ENCODE measurements at places on chromosomes 3 and 15.

- peaks cover 10% of the 10 kb centered on the region for H3K36me3 ChIP-seq
- no peak overlapping the region for H3K4me3 ChIP-seq
- peaks cover 31% of the 10 kb centered on the region for H3K4me1 ChIP-seq
- no peak overlapping the region for H3K27ac ChIP-seq
Observed at GRCh38 chr15:39922462-39923092, 2.5 kb upstream of the GPR176 start.

DNA sequence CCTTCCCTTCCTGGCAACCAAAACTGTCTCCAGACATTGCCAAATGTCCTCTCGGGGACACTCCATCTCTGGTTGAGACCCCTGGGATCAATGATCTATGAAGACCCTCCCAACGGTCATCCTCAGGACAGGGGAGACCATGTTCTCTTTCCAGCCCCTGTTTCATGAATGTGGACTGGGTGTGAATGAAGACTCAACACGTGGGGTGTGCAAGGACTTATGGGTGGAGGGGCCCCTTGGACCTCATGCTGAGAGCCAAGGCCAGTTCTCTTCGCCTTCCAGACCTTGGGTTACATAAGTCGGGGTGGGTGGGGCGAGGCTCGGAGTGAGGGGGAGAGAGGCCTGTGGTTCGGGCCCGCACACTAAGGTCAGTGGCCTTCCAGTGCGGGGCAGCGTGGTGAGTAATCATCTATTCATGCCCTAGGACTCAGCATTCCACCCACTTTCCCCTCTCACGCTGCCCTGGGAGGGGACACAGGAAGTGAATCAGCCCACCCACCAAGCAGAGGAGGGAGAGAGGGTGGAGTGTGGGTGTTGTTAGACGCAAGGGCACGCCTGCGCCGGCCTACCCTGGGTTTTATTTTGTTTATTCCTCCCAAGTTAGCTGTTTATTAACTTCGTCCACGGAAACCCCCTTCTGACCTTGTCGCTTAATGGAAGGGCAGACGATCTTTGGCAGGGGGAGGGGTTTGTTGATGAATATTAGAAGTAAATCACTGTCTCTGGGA, 6.7 kb downstream of the PAQR5 start:
- no peaks in the 10 kb centered on the region for H3K36me3 ChIP-seq
- peaks cover 27% of the 10 kb centered on the region for H3K27me3 ChIP-seq
- no peak overlapping the region for H3K27ac ChIP-seq

GRCh38 chr3:178295292-178295912, 240.8 kb upstream of the KCNMB2 start:
- no peaks in the 10 kb centered on the region for H3K36me3 ChIP-seq
- no peaks in the 10 kb centered on the region for H3K27me3 ChIP-seq
- no peaks in the 10 kb centered on the region for H3K4me1 ChIP-seq
- no peak overlapping the region for H3K27ac ChIP-seq
- no peak for DNase-seq
- H3K4me3 ChIP-seq, result no peak overlapping the region

DNA sequence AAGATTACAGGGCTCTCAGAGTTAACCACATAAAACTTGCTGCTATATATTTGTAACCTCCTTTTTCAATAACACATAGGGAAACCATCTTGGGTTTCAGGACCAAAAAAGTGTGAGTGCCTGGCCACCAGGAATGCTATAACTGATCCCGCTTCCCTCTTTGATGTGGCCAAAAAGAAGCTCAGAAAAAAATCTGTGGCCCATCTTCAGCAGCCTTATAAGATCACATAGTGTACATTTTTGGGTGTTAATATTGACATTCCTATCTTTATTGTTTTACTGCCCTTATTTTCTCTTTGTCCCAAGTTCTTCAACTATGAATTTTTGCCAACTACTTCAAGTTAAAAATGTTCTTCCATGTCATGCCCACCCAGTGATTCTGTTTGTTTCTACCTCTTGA, 102.8 kb downstream of the LIPC start:
- no peak overlapping the region for H3K4me3 ChIP-seq
- no peaks in the 10 kb centered on the region for H3K27me3 ChIP-seq
- no peak for DNase-seq
- no peaks in the 10 kb centered on the region for H3K36me3 ChIP-seq

Measured in activated T-helper 2 cell treated with anti-CD3 and anti-CD28 coated beads, Interferon-gamma antibody, Interleukin-2, Interleukin-4, amounts not matched to agents 10 μg/mL and 5 μg/mL and 100 μg/mL, durations not matched to agents 14 hours and 24 hours and 36 hours (primary cell).